ENCODE measurements at places on chromosomes 7 and 10.
A peak's percentile ranks its signal among the peaks of the same experiment; 100 is the strongest.

DNA sequence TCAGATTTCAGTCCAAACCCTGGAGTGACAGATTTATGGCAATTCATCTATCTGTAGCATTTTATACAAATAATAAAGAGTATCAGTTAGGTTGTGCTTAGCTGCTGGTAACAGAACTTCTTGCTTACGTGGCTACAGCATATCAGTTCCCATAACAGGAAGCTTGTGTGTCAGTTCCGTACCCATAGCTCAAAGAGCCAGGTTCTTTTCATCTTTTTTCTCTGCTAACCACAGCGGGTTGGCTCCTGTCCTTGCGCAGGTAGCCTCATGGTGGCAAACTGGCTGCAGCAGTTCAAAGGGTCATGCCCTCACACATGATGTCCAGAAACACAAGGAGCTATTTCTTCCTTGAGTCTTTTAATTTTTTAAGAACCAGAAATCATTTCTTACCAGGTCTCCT lies 1041.8 kb downstream of the GATA3 start:
- DNase-seq: peak; percentile 19

DNA sequence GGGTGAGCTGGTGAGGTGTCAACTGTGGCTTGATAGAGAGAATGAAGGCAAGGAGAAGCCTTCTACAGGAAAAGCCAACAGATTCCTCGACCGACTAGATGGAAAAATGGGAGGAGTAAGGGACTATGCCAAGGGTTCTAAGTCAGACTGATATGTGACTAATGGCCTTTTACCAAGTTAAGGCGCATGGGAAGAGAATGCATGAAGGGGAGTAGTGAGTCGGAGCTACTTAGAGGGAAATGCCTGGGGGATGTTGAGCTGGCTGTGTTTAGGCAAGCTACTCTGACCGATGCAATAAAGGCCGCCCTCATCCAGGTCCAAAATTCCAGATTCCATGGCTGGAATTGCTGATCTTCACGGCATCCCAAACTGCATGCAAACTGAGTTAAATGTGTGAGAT lies 48.2 kb downstream of the APBB1IP start:
- DNase-seq: no peak

- DNase-seq: no peak
Measured at GRCh38 chr10:131180740-131181415, 130.6 kb downstream of the TCERG1L start.

GRCh38 chr7:1694611-1695511 lies 24.8 kb downstream of the ELFN1 start:
- DNase-seq: no peak

DNA sequence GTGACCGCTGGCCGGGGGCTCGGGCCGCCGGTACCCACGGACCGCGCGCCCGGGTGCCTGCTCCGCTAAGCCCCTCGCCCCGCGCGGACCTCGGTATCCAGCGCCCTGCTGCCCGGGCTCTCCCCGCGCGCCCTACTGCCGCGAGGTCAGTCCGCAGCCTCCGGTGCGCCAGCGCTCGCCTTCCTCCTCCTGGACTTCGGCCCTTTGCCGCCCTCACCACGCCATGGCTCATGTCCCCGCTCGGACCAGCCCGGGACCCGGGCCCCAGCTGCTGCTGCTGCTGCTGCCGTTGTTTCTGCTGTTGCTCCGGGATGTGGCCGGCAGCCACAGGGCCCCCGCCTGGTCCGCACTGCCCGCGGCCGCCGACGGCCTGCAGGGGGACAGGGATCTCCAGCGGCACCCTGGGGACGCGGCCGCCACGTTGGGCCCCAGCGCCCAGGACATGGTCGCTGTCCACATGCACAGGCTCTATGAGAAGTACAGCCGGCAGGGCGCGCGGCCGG lies 483 bp downstream of the GDF10 start:
- no peak for DNase-seq

GRCh38 chr7:134454277-134454676 lies 4.6 kb downstream of the AKR1B1 start:
- DNase-seq: no peak

DNA sequence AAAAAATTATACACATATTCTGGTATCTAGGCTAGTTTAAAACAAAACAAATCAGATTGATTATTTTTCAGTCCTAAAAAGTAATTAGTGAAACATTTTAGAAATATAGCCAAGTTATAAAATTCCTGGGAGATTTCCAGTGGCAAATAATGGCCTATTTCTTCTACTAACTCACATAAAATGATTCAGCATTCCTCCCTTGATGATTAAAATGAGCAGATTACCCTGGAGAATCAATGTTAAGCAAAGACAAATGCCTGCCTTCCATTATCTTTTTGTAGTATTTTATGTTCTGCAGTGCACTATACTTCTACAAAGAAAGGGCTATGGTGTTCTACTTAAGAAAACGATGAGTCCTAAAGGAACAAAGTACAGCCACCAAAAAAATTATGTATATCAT lies 53.6 kb downstream of the PARD3 start:
- DNase-seq: no peak

- DNase-seq: no peak
Measured at GRCh38 chr7:12945901-12946300, 258.5 kb downstream of the ARL4A start.

GRCh38 chr10:116460219-116460618 lies 32.6 kb downstream of the PNLIPRP3 start:
- DNase-seq: no peak

DNA sequence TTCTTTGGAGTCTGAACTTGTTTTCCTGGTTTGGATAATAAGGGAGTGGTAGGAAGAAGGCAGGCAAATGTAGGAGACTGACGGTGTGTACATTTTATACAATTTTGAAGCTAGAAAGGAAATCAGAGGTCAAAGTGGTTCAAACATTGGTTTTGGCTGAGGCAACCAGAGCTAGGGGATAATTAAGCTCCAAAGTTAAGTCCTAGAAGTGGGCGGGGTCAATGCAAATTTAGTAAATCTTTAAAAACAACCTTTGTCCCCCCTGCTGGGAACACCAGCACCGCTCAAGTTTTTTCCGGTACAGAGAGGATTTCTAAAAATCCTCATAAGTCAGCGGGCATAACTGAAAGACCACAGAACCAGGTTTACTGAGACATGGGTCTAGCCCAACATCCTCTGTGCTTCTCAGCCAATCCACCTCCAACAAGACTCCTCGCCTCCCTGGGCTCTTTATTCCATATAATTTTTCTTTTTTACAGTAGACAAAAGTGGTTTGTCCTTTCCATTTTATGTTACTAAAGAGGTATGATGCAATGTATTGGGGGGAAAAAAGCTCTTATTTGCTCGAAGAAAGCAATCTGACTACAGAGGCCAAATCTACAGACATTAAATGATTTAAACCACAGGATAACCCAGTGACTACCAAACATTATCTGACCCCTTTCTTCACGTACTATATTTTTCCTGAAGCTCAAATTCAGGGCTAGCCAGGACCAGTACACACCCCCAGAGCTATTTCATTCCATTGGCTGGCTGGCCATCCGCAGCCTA lies 1.6 kb downstream of the GLUD1 start:
- DNase-seq: no peak

DNA sequence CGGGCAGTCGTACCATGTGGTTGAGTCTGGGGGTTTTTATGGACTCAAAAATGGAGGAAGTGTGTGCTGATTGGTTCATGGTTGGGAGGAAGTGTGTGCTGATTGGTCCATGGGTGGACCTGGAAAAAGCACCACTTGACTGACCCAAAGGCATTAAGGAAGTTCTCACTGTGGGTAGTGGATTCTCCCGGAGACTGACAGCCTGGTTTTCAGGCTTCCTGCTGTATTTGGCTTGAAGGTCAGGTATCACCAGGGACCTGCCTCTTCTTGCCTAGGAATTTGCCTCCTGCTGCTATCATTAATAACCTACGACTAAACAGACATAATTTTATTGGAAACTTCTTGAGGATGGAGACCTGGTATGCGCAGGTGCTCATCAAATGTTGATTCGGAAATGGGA lies 268.8 kb upstream of the LRGUK start:
- DNase-seq: no peak

GRCh38 chr7:133571076-133571475 lies 318.2 kb downstream of the EXOC4 start:
- no peak for DNase-seq

GRCh38 chr10:92574548-92575261 lies 812 bp upstream of the IDE start:
- DNase-seq: no peak

- no peak for DNase-seq
Measured at GRCh38 chr7:85587785-85588184, 400.9 kb upstream of the SEMA3D start.

GRCh38 chr10:92688927-92689662 lies 660 bp upstream of the HHEX start:
- DNase-seq: no peak

- no peak for DNase-seq
Measured at GRCh38 chr10:110488940-110489339, 8.8 kb upstream of the DUSP5 start.

DNA sequence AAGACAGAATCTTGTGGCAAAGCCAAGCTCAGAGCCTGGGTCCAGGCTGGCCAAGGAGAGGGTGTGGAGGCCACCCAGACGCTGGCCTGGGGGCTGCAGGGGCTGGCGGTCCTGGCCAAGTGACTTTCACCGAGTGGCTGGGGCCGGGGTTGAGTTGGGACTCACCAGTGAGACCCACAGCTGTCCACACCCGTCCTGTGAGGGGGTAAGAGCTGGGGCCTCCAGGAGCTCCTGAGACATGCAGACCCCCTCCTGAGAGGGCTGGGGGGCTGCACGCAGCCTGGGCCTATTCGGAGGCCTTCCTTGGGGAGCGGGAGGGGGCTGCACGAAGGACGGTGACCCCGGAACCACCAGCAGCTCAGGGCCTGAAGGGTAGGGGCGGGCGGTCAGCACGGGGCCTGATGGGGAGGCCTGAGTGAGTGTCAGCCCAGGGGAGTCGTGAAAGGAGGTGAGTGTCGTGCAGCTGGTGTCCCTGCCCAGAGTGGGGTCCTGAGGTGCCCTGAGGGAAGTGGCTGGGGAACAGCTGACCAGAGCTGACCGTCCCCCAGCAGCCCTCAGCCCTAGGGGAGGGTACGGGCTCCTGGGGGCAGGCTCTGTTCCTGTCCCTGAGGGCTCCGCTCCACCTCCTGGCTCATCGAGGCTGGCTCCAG lies 100.9 kb downstream of the FOXL3 start:
- DNase-seq: peak; percentile 11

DNA sequence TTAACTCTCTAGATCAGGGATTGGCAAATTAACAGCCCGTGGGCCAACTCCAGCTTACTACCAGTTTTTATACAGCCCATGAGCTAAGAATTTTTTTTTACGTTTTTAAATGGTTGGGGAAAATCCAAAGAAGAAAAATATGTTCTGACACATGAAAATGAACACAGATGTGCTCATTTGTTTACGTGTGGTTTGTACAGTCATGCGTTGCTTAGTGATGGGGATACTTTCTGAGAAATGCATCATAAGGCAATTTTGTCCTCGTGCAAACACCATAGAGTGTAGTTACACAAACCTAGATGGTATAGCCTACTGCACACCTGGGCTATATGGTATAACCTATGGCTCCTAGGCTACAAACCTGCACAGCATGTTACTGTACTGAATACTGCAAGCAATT lies 8.3 kb upstream of the SMKR1 start:
- DNase-seq: no peak

DNA sequence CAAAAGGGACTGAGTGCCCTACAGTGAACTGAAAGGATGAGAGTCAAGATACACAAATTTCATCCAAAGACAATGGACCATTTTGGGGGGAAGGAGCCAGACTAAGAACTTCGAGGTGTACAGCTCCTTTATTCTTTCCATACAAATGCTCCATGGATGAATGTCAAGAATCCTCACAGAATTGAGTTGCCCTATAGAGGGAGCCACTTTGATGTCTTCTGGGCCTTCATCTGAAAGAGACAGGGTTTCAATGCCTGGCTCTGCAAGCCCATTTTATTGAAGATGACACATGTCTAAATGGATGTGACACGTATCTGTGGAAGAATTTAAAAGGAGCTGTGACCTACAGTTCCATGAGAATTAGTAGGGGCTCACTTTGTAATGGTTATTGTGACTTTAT lies 32.0 kb upstream of the NRG3 start:
- no peak for DNase-seq

DNA sequence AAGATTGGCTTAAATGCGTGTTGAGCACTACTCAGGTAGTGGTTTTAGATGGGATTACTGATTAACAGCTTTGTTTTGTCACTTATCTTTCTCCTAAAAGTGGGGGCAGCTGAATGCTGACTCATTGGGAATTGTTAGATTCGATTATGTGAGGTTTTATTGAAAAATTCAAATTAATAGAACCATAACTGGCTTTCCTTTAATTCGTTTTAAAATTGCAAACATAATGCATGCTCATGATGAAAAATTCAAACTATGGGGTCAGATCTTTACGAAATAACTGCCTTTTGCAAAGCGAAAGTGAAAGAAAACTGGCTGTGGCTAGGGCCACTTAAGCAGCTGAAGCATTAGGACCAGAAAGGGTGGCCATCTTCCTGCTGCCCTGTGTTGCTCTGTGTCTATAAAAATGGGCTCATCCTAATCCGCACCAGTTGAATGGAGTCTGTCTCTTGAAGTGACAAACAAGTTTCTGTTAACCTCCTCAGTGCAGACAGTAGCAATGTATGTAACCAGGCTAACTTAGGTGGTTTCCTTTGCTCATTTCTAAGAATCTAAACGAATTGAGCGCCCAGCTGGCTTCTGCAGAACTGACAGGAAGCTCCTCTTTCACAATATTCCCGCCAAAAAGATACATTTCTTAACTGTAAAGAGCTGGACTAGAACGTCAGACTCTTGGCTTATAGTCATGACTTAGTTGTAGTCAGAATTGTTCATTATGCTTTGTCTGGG lies 27.8 kb downstream of the DENND10 start:
- no peak for DNase-seq

DNA sequence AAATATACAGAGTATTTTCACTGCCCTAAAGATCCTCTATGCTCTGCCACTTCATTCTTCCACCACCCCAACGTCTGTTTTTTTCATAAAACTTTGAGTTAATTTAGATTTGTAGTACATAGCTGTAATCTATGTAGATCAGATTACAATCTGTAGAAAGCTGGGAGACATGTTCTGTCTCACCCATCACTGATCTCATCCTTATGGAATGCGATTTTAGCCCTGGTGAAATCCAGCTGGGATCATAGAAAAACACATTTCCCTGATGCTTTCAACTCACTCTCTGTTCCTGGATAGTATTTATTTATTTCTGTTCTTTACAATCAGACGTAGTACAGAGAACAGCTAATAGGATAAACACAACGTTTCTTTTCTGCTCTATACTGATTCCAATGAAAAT lies 521.0 kb downstream of the KIF20B start:
- DNase-seq: no peak

GRCh38 chr7:6480323-6480660 lies 32.5 kb upstream of the DAGLB start:
- DNase-seq: no peak

GRCh38 chr7:103349805-103350204 lies 2.4 kb downstream of the PSMC2 start:
- DNase-seq: no peak

GRCh38 chr7:148084138-148084537 lies 506.4 kb upstream of the C7orf33 start:
- no peak for DNase-seq

- DNase-seq: no peak
Measured at GRCh38 chr7:69599955-69600709, 1.9 kb downstream of the AUTS2 start.

Data from activated CD8-positive, alpha-beta memory T cell treated with anti-CD3 and anti-CD28 coated beads, Interleukin-2, amount 50 U/mL, for 4 hours (primary cell).